ENCODE measurements at places on chromosomes 6 and 20. TPM values are rescaled to one million over a fixed set of nuclear protein-coding genes. Genes with fewer than 3 reads are reported as not detected.
A peak's percentile ranks its signal among the peaks of the same experiment; 100 is the strongest.

The ETV7 gene
- total RNA-seq: 8.7 TPM

The KCNG1 gene
- total RNA-seq: 6.8 TPM

The GTPBP2 gene
- total RNA-seq: 186 TPM

The GINS1 gene
- 10.3 TPM for total RNA-seq

The PPIL6 gene
- 2.5 TPM for total RNA-seq

The EDN3 gene
- not detected for total RNA-seq

The L3MBTL3 gene
- 9.6 TPM for total RNA-seq

The TDRD6 gene
- 0.07 TPM for total RNA-seq

The NFATC2 gene
- 15.8 TPM for total RNA-seq

The TRIM31 gene
- 181 TPM for total RNA-seq

The IRAK1BP1 gene
- total RNA-seq: 4.5 TPM

The JAG1 gene
- total RNA-seq: 245 TPM

The TOMM34 gene
- 61.1 TPM for total RNA-seq

The MAPK13 gene
- total RNA-seq: 59.3 TPM

The HMGCLL1 gene
- not detected for total RNA-seq

DNA sequence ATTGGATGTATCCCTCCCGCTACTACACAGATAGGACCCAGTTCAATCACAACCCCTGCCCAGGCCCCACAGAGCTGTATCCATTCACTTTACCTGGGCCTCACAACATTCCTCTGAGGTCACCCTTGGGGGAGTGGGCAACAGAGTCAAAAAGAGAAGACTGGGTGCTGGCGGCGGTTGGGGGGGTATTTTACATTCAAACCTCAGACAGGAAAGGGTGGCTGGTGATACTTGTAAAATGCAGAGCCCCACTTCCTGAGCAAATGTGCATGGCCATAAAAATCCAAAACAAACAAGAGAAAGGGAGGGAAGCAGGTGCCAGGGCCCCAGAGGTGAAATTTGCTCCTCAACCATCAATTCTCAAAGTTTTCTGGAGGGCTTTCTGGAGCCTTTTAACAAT, 3.5 kb downstream of the LRFN2 start:
- no peak for DNase-seq

DNA sequence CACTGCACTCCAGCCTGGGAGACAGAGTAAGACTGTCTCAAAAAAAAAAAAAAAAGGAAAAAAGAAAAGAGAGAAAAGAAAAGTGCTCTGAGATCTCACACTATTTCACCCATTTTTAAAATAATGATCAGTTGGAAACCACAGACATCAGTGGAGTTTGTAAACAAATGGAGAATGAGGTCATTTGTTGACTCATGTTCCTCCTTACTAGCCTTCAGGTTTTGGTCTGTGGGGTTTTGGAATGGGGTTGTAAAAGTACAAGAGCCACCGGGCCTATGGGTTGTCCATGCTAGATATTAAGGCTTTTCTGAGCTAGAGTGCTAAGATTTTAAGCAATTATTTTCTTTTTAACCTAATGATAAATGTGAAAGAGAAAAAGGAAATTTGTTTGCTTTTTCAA, 104.4 kb upstream of the PRL start:
- DNase-seq: no peak

DNA sequence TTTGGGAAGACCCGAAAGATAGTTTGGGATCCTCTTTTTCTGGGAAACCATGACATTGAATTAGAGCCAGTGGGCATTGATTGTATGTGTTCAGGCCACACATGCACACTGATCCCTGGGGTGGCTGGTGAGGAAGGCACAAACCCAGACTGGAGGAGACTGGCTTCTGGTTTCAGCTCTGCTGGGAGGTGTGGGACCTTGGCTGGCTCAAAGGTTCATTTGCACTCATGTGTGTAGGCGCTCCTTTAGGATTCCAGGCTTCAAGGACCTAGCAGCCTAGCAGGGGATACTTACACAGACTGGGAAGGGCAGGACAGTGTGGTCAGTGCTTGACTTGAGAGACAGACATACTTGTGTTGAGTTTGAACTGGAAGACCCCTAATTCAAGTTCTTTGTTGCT, 7.2 kb downstream of the RIN2 start:
- no peak for DNase-seq

DNA sequence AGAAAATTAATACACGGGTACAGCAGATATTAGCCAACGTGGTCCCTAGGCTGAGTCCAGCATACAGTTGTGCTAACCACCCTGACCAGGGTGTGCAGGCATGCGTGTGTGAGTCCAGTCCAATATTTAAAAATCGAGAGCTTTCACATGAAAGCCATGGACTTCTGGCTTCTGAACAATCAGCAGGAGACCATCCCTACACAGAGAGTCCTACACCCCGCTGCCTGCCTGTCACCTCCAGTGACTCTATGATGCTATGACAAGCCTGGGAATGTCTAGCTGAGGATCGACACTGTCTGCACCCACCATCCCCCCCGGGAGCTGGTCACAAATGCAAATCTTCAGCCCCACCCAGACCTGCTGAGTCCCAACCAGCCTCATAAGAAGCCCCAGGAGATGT, 7.9 kb downstream of the ACSS1 start:
- DNase-seq: no peak

GRCh38 chr20:25270829-25271251, 23.0 kb downstream of the PYGB start:
- DNase-seq: no peak

DNA sequence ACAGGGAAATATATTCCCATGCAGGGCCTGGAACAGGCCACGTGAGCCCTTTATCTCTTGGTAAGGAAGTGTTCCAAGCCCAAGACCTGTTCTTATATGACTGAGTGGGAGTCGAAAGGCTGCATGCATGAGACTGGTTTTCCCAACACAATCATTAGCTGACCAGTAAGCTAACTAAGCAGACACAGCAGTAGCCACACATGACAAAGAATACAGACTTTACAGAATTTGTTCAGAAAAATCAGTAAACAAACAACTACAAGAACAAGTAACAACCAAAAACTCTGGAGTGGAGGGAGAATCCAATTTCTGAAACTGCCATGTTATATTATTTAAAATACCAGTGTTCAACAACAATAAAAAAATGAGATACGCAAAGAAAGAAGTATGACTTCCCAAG, 16.7 kb downstream of the BPIFA1 start:
- DNase-seq: no peak

- DNase-seq: no peak
These were observed 365.4 kb downstream of the HTR1B start for GRCh38 chr6:77097940-77098339.

- no peak for DNase-seq
These were observed 293.8 kb upstream of the RGS17 start for GRCh38 chr6:153424719-153425400.

GRCh38 chr6:119862719-119863118, 513.2 kb upstream of the MAN1A1 start:
- DNase-seq: no peak

GRCh38 chr6:43873806-43874714, 104.0 kb downstream of the VEGFA start:
- peak; percentile 63 for DNase-seq

DNA sequence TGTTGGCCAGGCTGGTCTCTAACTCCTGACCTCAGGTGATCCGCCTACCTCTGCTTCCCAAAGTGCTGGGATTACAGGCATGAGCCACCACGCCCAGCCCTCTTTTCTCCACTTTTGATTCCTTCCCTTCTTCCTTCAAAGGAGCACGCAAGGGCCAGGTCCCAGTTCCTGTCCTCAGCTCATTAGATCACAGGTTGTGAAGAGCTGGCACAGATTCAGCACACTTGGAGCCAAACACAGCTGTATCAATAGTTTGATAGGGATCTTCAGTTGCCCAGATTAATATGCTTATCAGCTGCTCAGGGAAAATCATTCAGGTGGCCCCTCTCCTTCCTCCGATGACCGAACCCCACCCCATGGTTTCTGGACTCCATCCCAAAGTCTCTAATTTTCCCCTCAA, 14.4 kb upstream of the SLC22A23 start:
- no peak for DNase-seq

DNA sequence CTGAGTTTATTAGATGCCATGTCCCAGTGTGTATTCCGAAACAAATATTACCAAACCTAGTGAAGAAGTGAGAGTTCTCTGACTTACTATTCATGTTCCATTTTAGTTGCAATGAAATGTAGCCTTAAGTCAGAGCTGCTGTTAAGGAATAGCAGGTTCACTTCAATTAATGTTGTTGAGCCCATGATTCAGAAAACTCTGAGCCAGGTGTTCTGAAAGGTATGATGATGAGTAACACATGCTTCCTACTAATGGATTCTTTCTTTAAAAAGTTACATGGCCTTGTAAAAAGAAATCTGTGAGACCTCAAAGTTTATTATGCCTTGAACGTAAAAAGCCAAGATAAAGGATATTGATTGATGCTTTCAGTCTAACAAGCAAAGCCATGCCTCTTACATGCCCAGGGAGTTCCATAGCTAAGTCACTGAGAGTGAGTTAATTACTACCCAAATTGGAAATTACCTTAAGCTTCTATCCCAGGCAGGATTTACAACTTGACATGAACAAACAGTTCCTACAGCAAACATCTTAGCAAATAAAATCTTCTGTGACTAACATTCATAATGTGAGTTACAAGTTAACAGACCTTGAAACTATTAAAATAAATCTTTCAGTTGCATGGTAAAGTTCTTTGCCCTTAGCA, 122.9 kb downstream of the AKAP7 start:
- DNase-seq: no peak

DNA sequence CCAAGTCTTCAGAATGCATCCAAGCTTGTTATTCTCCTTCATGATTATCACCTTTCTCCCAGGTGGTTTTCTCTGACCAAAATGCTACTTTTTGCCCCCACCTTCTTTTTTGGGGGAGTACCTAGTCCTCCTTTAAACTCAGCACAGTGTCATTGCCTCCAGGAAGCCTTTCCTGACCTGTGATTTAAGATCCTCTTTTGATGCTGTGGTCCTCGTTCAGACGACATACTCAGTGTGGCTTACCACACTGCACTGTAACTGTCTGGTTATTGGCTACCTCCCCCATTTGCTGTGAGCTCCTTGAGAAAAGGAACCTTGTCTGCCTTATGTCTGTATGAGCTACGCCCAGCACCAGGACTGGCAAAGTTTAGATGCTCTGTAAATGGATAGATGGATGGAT, 14.6 kb downstream of the SAYSD1 start:
- no peak for DNase-seq

DNA sequence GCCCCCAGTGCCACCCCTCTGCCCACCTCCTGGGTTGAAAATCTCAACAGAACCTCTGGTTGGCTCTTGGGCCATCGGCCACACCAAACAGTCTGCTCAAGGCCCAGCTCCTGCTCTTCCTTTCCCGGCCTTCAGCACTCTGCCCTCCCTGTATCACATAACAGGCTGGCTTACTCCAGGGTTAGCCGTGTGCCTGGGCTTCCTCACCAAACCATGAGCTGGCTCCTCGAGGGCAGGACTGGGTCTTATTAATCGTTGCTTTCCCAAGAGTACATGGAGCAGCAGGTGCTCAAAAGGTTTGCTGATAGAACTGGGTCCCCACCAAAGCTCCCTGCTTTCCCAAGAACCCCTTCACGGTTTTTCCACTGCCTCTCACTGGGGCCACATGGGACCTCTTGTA, 12.7 kb upstream of the FAM83C start:
- DNase-seq: no peak

GRCh38 chr6:56995347-56995902, 40.5 kb downstream of the BEND6 start:
- DNase-seq: peak; percentile 4

DNA sequence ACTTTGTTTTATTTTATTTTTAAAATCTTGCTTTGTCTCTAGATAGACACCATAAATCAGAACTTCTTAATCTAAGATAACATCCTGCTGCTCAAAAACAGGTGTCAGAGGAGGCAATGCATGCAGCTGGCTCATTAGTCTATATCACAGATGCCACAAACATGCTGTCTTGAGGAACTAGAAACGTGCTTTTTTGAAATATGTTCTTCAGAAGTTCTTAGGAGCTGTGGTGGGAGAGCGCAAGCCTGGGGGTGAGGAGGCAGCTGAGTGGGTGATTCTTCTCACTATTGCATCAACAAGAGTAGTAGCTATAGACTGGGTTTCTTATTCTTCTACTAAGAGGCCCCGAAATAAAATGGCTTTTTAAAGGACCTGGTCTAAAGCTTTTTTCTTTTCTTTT, 23.4 kb downstream of the IL22RA2 start:
- no peak for DNase-seq

GRCh38 chr6:47277702-47278101, 32.0 kb downstream of the TNFRSF21 start:
- DNase-seq: no peak

DNA sequence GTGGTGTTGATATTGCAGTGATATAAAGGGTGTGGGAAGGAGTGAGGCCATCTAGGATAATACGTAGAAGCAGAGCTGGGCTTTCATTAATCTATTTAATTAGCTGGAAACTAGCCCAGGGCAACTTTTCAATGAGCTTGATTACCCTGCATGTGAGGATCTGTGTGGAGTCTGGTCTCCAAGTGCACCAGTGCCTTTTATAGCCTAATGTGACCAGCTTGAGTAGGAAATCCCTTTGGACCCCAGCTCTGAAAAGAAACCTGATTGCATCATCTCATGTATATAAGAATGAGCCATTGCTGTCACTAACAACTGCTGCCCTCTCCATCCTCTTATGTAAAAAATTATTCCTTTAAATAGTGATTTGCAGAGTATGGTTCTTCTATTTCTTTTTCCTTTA, 72.6 kb downstream of the CD109 start:
- DNase-seq: no peak

- no peak for DNase-seq
These were observed 67.1 kb downstream of the EPB41L2 start for GRCh38 chr6:130995783-130996447.

- DNase-seq: peak; percentile 48
These were observed 225.7 kb downstream of the UST start for GRCh38 chr6:148972481-148972880.

DNA sequence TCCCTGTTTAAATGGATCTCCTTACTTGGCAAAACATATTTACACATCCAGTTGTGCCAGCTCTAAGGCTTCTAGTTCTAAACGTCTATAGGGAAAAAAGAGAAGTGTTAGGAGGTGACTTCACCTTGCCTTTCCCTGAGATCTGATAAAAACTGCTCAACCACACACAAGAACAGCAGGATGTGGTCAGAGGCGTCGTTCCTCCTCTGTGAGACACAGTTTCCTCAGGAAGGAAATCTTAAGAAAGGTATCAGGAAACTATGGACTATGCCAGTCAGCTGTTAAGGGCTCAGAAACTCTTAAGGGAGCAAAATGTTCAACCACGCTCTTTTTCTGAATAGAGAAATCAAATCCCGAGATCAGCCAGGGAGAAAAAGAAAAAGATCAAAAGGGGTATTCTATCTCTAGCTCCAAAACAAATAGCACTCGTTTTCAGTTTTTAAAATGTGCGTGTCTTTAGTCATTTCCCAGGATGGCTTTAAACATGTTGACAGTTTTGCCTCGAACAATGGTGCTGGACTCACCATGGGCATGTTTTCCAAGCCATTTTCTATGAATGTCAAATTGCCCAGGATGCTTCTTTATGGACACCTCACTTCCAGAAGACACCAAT, 154.5 kb downstream of the HACE1 start:
- no peak for DNase-seq
